CD4-positive, alpha-beta T cell treated with Interleukin-17A for 1 hour (primary cell): ENCODE measurements at places on chromosomes 12 and 14.

- no peak for DNase-seq
Measured at GRCh38 chr14:56952766-56953473, 142.6 kb upstream of the OTX2 start.

DNA sequence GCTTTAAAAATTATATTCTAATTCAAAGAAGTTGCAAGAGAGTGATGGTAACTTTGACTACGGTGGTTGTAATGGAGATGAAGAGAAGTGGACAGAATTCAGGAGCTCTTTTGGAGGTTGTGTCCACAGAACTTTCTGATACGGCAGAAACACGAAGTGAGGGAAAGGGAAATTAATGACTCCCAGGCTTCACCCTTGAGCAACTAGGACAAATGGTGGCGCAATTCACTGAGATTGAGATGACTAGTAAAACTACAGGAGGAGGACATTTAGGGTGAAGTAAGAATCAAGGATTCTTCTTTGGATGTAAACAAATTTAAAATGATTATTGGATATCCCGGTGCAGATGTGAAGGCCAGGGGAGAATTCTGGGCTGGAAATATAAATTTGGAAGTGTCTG, 212.6 kb downstream of the PTPRO start:
- DNase-seq, result no peak

DNA sequence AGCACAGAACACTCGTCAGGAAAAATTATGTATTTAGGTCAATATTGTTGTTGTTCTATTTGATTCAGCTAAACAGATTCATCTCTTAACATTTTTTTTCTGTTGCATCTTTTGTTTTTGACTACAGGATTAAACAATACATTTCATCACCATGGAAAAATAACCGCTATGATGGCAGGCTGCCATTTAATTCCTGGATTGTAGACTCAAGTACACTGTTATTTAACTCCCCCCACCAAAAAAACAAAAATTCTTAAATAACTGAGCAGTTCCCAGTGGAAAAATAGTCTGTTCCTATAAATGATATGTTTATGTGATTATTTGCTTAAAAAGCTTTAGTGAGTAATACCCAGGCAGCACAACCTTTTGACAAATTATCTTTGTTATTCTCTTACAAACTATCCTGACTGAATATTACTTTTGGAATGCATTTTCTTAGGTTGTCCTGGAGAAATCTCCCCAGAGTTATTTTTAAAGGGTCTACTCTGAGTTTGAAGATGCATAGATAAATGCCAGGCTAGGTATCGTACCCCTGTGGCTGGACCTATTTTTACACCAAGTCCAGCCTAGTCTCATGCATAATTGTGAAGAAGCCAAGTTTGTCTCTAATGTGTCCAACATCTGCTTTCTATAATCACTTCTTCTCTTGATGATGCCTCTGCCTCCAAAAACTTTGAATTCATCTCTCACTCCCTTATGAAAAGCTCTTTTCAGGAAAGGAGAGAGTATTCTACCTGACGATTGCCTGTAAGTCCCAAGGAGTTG, 3.7 kb downstream of the KERA start:
- no peak for DNase-seq

DNA sequence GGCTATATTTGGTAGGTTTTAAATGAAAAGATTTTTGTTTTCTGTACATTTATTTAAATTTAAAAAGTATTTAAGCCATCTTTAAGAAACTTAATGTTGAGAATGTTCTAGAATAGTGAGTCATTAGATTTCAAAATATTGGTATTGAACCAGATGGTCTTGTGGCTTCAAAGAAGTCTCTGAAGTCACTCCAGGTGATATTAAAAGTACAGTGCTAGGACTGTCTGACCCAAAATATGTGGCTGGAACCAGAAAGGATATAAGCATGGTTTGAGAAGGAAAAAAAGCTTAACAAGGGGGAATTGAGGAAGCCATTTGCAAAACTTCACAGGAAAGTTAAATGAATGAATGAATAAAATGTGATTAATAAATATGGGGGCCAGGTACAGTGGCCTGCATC, 28.7 kb upstream of the MDM2 start:
- no peak for DNase-seq

DNA sequence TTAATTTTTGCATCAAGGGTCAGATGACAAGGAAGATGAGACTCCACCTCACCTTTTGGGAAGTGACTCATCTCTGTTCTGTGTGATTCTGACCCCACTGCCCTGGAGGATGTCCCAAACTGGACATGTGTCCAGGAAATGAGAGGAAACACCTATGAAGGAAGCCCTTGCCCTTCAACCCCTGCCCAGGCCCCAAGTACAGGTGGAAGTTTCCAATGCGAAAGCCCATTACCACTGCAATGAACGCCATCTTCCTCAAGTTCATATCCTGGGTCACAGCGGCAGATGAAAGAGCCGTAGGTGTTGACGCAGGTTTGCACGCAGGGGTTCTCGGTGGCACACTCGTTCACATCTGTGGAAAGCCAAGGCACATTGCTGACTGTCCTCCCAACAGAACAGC, 19.6 kb upstream of the TC2N start:
- no peak for DNase-seq

DNA sequence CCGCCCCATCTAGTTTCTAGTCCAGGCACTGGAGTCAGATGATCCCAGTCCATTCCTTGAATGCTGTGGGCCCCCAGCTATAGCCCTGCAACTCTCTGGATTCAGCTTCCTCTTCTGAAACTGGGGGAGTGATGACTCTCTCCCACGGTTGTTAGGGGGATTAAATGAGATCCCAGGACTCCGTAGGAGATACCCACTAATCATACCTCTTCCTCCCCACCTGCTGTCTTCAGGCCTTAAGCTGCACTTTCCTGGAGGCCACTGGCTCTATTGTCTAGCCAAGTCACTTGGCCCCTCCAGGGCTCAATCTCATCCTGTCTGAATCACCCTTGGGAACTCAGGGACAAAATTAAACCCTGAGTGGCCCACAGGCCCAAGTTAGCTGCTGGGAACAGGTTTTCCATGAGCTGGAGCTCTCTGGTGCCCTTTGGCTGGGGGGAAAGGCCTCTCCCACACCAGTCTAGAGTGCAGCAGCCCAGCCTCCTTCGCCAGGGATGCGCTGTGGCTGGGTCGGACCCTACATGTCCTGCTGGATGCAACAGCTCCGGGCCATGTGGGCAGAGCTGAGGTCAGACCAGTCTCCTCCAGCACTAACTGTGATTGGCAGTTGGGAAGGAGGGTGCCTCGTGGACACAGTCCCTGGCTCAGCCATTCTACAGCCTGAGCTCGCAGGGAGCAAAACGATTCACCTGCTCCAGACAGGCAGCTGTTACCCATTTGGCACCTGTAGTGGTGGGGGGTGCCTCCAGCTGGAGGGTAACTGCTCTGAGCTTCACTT, 6.0 kb upstream of the ASB2 start:
- DNase-seq, result no peak

- no peak for DNase-seq
Measured at GRCh38 chr12:98073610-98074009, 441.8 kb upstream of the TMPO start.

- no peak for DNase-seq
Measured at GRCh38 chr12:4303750-4304149, 17.3 kb upstream of the TIGAR start.

- DNase-seq, result no peak
Measured at GRCh38 chr14:53999061-53999488, 42.5 kb upstream of the BMP4 start.

DNA sequence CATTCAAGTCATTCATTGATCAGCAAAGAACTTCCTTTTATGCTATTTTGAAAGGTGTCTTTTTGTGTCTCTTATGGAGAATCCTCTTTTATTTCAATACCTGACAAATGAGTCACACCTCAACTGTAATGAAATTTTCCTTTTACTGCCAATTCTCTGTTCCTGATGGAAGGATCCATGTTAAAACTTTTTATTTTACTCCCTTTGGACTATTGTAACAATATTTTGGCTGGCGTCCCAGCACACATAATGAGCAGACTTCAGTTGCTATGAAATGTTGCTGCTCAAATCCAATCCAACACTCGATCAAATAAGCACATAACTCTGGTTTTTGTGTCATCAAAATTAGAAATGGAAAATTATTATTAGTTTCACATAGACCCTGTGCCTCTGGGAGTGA, 21.9 kb upstream of the SLC15A5 start:
- DNase-seq, result no peak

- no peak for DNase-seq
Measured at GRCh38 chr12:104703372-104703771, 246.6 kb downstream of the CHST11 start.

- DNase-seq, result no peak
Measured at GRCh38 chr12:32198555-32198954, 91.9 kb downstream of the BICD1 start.

GRCh38 chr14:100031506-100032281, 33.5 kb upstream of the EVL start:
- no peak for DNase-seq

- DNase-seq, result no peak
Measured at GRCh38 chr14:61300754-61301153, 19.6 kb upstream of the TMEM30B start.

- DNase-seq, result no peak
Measured at GRCh38 chr12:88844426-88844825, 264.2 kb upstream of the KITLG start.

GRCh38 chr12:71636704-71637115, 26.9 kb downstream of the ZFC3H1 start:
- DNase-seq, result peak; percentile 69

- DNase-seq, result no peak
Measured at GRCh38 chr12:62787611-62788010, 147.3 kb downstream of the PPM1H start.

GRCh38 chr14:70921669-70922068, 14.4 kb downstream of the PCNX1 start:
- DNase-seq, result no peak

DNA sequence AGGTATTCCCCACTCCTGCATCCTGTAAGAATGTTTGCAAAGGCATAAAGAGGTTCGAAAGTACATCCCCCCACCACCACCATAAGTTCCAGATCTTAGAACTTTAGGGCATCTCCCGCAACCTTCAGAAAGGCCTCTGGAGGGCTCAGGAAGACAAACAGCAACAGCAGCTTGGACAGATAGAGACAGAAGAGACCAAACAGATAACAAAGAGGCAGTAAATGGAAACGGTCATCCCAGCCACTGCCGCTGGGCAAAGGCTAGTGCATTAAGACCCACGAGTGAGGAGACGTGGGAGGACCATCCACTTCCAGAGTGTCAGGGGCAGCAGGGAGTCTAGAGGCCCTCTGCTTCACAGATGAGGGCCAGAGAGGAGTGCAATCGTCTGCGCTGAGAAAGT, 124.3 kb downstream of the CRACR2A start:
- DNase-seq, result no peak

GRCh38 chr12:50579757-50580267, 75.0 kb downstream of the DIP2B start:
- no peak for DNase-seq

- DNase-seq, result no peak
Measured at GRCh38 chr12:23484238-23484637, 465.2 kb downstream of the SOX5 start.

DNA sequence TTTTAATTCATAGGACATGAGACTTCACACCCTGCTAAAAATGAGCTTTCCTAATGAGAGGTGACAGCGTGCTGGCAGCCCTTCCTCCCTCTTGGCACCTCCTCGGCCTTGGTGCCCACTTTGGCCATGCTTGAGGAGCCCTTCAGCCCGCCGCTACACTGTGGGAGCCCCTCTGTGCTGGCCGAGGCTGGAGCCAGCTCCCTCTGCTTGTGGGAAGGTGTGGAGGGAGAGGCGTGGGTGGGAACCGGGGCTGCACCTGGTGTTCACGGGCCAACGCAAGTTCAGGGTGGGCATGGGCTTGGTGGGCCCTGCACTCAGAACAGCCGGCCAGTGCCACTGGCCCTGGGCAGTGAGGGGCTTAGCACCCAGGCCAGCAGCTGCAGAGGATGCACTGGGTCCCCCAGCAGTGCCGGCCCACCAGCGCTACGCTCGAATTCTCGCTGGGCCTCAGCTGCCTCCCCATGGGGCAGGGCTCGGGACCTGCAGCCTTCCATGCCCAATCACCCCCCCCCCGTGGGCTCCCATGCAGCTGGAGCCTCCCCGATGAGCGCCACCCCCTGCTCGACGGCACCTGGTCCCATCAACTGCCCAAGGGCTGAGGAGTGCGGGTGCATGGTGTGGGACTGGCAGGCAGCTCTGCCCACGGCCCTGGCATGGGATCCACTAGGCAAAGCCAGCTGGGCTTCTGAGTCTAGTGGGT, 22.7 kb upstream of the B4GALNT1 start:
- no peak for DNase-seq

GRCh38 chr12:40336573-40337199, 111.9 kb downstream of the LRRK2 start:
- no peak for DNase-seq

- DNase-seq, result no peak
Measured at GRCh38 chr12:52233462-52234207, 592 bp downstream of the KRT7 start.

DNA sequence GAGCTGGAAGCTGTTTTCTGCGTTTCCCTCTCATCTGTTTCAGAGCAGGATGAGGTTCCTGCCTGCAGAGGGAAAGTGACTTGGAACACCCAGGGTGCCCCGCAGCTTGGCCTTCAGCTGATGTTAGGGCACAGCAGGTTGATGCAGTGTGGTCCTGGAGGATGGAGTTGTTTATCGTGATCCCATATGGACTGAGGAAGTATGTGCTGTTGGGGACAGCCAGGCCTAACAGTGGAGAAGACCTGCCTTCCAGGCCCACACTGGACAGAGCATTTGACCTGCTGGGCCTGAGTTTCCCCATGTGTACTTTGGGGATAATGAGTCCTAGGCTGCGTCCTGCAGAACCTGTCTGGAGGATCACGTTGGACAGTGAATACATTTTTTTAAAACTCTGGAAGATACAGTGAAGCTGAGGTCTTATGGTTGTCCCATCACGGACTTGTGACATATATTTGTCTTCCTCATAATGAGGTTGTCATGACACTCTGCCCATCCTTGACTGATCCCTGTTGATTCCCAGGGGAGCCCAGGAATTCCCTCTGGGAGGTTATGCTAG, 12.8 kb downstream of the SERPINA1 start:
- no peak for DNase-seq

DNA sequence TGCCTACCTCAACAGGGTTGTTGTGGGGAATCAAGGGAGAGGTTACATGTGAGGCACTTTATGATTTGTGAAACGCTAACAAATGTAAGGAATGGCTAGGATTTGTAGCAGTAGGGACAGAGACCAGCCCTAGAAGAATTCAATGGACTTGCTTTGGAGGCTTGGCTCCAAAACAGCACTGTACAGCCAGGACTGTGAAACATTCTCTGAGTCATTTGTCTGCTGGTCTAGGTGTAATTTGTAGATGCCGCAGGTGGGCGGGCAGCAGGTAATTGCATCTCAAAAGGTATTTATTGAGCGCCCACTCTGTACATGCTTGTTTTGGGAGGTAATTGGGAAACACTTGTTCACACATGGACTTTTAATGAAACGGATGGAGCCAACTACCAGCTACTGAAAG, 11.4 kb downstream of the SLC7A8 start:
- no peak for DNase-seq

DNA sequence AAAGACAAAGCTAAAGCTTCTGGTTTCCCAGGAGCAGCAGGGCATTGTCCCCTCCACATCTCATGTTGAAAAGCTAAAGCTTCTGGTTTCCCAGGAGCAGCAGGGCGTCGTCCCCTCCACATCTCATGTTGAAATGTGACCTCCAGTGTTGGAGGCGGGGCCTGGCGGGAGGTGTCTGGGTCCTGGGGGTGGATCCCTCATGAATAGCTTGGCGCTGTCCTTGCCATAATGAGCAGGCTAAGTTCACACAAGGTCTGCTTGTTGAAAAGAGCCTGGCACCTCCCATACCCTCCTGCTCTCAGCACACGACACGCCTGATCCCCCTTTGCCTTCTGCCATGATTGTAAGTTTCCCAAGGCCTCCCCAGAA, 123.7 kb downstream of the PIWIL1 start:
- DNase-seq, result no peak
